Chondrocyte (in vitro differentiated cells): ENCODE measurements at places on chromosomes 2 and 18. TPM values are rescaled to one million over a fixed set of nuclear protein-coding genes. Genes with fewer than 3 reads are reported as not detected.

- H3K36me3 ChIP-seq: no peaks in the 10 kb centered on the region
- no peak overlapping the region for H3K4me3 ChIP-seq
- DNase-seq: no peak
- no peaks in the 10 kb centered on the region for H3K4me1 ChIP-seq
Observed at GRCh38 chr2:228602288-228602687, 420.8 kb upstream of the SPHKAP start.

GRCh38 chr18:12044591-12044990 lies 49.1 kb upstream of the ANKRD62 start:
- no peaks in the 10 kb centered on the region for H3K36me3 ChIP-seq
- H3K27me3 ChIP-seq: no peaks in the 10 kb centered on the region
- no peak overlapping the region for H3K4me3 ChIP-seq
- no peak overlapping the region for H3K27ac ChIP-seq

- DNase-seq: no peak
- H3K4me3 ChIP-seq: no peak overlapping the region
- peaks cover 11% of the 10 kb centered on the region for H3K4me1 ChIP-seq
- no peak overlapping the region for H3K27ac ChIP-seq
- no peaks in the 10 kb centered on the region for H3K27me3 ChIP-seq
- no peaks in the 10 kb centered on the region for H3K36me3 ChIP-seq
Observed at GRCh38 chr2:177359836-177360595, 32.6 kb upstream of the AGPS start.

GRCh38 chr2:27350106-27350693 lies 6.4 kb downstream of the GTF3C2 start:
- H3K4me3 ChIP-seq: no peak overlapping the region
- no peaks in the 10 kb centered on the region for H3K36me3 ChIP-seq
- H3K27me3 ChIP-seq: no peaks in the 10 kb centered on the region
- H3K4me1 ChIP-seq: peaks cover 21% of the 10 kb centered on the region
- H3K27ac ChIP-seq: no peak overlapping the region

DNA sequence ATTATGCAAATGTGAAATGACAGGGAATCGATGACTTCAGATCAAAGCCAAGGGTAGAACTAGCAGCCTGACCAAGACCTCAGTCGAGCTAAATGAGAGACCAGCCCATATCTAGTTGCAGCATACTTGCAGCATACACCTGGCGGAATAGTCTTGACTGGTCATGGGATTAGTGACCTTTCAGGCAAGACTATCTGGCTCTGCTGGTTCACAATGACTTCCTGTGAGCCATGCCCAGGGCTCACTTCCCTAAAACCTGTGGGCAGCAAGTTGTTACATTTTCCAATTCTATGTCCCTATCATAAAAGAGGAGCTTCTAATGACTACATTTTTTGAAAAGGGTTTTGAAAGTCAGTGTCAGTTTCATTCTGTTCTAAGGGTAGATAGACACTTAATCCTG lies 1624.9 kb upstream of the CELF4 start:
- no peaks in the 10 kb centered on the region for H3K4me1 ChIP-seq
- no peak overlapping the region for H3K4me3 ChIP-seq
- H3K27me3 ChIP-seq: no peaks in the 10 kb centered on the region
- no peak for DNase-seq
- H3K27ac ChIP-seq: no peak overlapping the region

DNA sequence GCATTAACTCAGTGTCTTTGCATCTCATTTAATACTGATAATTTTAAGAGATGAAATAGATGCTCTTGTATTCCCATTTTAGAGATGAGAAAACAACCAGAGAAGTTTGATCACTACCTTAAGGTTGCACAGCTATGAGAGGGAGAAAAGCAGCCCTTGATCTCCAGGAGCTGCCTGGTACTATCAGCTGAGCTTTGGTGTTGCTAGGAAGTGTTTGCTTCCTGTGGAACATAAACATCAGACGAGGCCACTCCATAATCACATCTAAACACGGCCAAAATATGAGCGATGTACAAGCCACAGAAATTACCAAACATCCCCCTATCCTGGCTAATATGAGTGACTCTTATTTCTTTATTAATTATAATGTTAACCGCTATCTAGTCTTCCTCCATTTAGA lies 620 bp upstream of the WDFY1 start:
- no peaks in the 10 kb centered on the region for H3K27me3 ChIP-seq
- DNase-seq: no peak
- no peak overlapping the region for H3K27ac ChIP-seq
- peaks cover 2% of the 10 kb centered on the region for H3K36me3 ChIP-seq
- H3K4me1 ChIP-seq: peaks cover 28% of the 10 kb centered on the region
- H3K4me3 ChIP-seq: no peak overlapping the region

DNA sequence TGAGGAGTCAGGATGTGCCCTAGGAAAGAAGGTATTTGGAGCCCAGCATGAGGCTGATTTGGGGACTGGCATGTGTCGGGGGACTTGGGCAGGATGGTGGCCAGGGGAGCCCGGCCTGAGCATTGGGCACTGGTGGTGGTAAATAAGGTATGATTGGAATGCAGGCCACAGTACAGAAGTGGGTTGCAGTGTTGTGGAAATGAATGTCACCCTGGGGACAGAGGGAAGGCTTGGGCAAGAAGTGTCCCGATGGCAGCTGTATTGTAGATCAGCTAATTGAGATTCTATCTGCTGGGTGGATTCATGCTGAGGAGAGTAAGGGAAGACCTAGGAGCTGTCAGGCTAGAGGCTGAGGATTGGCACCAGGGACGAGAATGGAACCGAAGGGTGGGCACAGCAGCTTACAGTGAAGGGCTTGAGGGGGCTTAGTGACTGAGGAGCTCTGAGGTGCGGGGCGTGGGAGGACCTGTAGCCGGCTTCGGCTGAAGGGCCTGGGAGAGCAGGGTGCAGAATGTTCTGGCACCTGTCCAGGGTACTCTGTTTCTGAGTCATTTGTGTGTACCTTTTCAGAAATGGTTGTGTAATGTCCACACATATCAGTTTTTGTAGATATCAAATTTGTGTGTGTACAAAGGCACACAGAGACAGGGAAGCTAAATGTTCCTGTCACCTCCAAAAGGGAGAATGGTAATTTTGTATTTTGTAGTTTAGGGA lies 170.2 kb downstream of the PRKCE start:
- no peaks in the 10 kb centered on the region for H3K27me3 ChIP-seq
- H3K4me1 ChIP-seq: peaks cover 50% of the 10 kb centered on the region
- no peak for DNase-seq

- peaks cover 25% of the 10 kb centered on the region for H3K36me3 ChIP-seq
- H3K27ac ChIP-seq: no peak overlapping the region
- H3K4me1 ChIP-seq: peaks cover 6% of the 10 kb centered on the region
- DNase-seq: no peak
- no peak overlapping the region for H3K4me3 ChIP-seq
- H3K27me3 ChIP-seq: no peaks in the 10 kb centered on the region
Observed at GRCh38 chr2:219467736-219468075, 31.0 kb upstream of the GMPPA start.

- no peak for DNase-seq
- no peak overlapping the region for H3K27ac ChIP-seq
- no peak overlapping the region for H3K4me3 ChIP-seq
- H3K36me3 ChIP-seq: peaks cover 14% of the 10 kb centered on the region
Observed at GRCh38 chr18:62239475-62239874, 52.4 kb downstream of the RELCH start.

GRCh38 chr18:3233433-3234168 lies 13.8 kb upstream of the MYOM1 start:
- no peaks in the 10 kb centered on the region for H3K36me3 ChIP-seq
- no peak for DNase-seq
- no peak overlapping the region for H3K4me3 ChIP-seq

DNA sequence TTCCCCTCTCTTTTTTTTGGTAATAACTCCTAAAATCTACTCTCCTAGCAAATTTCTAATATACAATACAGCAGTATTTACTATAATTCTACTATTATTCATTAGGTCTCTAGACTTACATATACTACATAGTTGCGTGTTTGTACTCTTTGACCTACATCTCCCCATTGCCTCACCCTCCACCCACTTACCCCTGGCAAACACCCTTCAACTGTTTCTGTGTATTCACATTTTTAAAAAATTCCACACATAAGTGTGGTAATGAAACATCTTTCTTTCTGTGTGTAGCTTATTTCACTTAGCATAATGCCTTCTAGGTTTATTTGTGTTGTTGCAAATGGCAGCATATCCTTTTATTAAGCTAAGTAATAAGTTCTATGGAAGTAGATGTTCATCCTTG lies 336.0 kb downstream of the CCDC85A start:
- H3K4me3 ChIP-seq: no peak overlapping the region
- no peak overlapping the region for H3K27ac ChIP-seq
- no peaks in the 10 kb centered on the region for H3K36me3 ChIP-seq
- peaks cover 2% of the 10 kb centered on the region for H3K27me3 ChIP-seq
- H3K4me1 ChIP-seq: peaks cover 13% of the 10 kb centered on the region
- DNase-seq: no peak

DNA sequence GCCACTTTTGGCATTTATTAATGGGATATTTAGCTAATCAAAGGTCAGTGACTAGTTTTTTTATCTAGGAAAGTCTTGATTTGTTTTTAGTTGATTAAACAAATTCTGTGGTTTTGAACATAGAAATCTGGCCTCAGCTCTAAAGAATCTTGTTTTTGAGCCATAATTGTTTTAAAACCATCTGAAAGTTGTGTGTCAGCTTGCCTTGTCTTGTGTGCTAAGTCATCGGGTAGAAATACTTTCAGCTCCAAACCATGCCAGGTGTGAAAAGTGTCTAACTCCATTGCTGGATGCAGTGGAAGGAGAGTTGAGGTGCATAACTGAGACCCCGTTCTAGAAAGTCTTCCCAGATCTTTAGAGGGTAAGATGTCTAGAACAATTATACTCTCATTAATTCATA lies 22.7 kb downstream of the FARP2 start:
- H3K27me3 ChIP-seq: no peaks in the 10 kb centered on the region
- no peak for DNase-seq
- peaks cover 14% of the 10 kb centered on the region for H3K36me3 ChIP-seq
- peak overlapping the region; percentile 94 for H3K27ac ChIP-seq
- peaks cover 66% of the 10 kb centered on the region for H3K4me1 ChIP-seq

Gene KIAA2012
- not detected in 3 replicates for total RNA-seq

Gene ANKRD29
- total RNA-seq: 0.48 to 0.85 TPM (median 0.50 TPM) in 3 replicates

Gene ATOH8
- 2.2 to 10.3 TPM (median 2.7 TPM) in 3 replicates for total RNA-seq

Gene CCDC148
- total RNA-seq: 0.52 to 1.5 TPM (median 1.4 TPM) in 3 replicates

Gene GPR45
- total RNA-seq: not detected in 3 replicates
